ENCODE measurements at places on chromosomes 1 and 21.

GRCh38 chr1:85683292-85684025 is 24.8 kb downstream of the ZNHIT6 start:
- no peak for DNase-seq

DNA sequence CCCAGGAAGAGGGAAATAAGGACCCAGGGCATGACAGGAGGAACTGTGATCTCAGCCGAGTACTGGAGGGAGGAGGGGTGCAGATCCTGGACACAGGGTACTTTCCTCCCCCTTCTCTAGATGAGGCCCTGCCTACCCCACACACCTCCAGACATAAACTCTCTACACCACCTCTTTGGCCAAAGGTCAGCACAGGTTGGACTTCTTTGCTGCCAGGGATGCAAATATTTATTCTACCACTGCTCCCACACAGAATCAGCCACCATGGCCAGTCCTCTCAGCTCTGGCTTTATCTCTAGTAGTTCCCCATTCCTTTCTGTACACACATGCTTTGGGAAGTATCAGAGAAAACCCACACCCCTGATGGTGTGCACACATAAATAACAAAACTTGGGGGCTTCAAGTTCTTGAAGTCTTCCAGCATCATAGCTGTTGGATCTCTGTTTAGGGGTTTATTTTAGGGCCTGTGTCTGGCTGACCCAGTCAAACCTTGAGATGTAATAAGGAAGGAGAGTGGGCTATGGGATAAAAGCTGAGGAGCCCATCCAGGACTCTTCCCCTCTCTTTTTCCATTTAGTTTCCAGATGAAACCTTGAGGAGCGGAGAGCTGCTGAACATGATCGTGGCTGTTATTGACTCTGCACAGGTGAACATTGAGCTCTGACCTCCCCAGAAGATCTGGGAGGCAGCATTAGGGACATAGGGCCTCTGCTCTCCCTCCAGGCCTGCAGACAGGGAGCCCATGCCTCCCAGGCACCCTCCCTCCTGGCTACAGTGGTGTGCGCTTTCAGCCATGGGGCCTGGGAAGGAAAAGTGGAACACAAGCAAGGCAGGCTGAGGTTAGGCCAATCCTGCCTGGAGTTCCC is 6.7 kb upstream of the SLC27A3 start:
- no peak for DNase-seq

DNA sequence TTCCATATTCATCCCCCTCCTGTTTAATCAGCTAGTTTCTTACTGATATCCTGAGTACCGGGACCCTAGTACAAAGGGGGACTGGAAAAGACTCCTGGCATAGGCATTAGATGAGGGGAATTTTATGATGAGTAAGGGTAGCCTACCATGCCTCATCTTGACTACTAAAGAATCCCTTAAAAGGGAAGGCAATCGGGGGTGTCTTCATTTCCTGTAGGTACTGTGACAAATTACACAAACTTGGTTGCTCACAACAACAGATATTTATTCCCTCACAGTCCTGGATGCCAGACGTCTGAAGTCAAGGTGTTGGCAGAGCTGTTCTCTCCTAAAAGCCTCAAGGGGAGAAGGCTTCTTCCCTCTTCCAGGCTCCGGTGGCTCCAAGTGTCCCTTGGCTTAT is 28.9 kb upstream of the RUNX1 start:
- DNase-seq: no peak

DNA sequence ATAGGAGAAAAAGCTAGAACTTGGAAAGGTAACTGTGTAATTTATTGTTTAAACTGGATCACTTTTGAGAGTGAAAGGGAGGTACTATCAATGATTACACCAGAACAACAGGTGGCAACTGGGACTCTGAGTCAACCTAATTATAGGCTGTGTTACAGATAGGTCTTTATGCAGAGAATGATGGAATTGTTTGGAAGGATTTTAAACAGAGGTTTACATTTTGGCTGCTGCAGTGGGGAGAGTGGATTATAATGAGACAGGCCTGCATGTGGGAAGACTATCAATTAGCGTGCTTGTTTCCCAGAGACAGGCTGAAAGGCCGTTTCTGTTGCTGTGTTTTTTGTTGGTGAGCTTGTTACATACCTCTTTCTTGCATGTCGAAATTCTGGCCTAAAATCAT is 432.9 kb downstream of the PLA2G4A start:
- no peak for DNase-seq

DNA sequence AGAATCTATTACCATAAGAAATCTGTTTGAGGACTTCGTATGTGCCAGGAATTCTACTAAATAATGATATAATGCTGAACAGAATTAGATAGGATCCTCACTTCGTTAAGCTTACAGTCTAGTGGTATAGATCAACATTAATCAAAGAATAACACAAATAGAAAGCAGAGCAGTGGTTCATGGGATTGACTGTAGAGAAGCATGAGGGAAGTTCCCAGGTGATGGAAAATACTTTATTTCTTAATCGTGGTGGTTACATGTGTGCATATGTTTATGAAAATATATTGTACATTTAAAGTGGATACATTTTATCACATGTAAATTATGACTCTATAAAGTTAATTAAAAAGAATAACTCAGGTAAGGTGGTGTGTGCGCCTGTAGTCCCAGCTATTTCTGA is 110.5 kb downstream of the OSBPL9 start:
- no peak for DNase-seq

- DNase-seq: no peak
These were observed 41.6 kb upstream of the PKP1 start for GRCh38 chr1:201241736-201242135.

GRCh38 chr1:223109581-223110026 is 33.4 kb downstream of the TLR5 start:
- DNase-seq: no peak

DNA sequence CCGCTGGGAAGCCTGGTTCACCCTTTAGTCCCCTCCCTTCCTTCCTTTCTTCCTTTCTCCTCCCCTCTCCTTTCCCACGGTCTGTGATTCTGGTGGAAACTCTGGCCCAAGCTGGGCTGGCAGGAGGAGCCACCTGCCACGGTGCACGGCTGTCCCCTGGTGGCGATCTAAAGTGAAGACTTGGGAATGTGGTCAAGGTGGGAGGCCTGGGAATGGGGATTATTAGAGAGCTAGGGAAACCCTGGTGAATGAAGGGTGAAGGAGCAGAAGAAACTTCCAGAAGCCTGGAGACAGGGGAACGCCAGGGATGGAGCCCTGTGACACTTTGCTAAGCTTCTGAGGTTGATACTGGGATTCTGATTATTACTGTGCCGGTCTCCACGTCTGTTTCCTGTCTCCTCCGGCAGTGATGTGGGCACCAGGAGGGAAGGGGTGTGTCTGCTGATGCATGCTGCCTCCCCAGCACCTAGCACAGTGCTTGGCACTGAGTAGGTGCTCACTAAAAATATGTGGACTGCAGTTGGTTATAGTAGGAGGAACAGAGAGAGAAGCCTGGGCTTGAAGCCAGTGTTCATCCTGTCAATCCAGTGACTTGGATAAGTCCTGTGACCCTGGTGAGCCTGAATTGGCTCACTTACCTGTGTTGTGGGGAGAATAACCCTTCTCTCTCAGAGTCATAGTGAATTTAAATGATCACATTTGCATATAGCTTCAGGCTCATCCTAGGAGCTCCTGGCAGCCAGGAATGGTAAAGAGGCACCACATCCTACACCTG is 71.2 kb upstream of the NBPF3 start:
- peak; percentile 80 for DNase-seq

- DNase-seq: no peak
These were observed 66.7 kb downstream of the AK5 start for GRCh38 chr1:77348549-77348948.

- no peak for DNase-seq
These were observed 13.7 kb upstream of the DPH5 start for GRCh38 chr1:101039245-101039644.

GRCh38 chr1:221741703-221742554 is at the start of gene DUSP10:
Gene DUSP10, minus strand, starts transcription at chr1:221742089. Its CDS starts 2,345 bp downstream, at chr1:221739744.
- peak; percentile 98 for DNase-seq

DNA sequence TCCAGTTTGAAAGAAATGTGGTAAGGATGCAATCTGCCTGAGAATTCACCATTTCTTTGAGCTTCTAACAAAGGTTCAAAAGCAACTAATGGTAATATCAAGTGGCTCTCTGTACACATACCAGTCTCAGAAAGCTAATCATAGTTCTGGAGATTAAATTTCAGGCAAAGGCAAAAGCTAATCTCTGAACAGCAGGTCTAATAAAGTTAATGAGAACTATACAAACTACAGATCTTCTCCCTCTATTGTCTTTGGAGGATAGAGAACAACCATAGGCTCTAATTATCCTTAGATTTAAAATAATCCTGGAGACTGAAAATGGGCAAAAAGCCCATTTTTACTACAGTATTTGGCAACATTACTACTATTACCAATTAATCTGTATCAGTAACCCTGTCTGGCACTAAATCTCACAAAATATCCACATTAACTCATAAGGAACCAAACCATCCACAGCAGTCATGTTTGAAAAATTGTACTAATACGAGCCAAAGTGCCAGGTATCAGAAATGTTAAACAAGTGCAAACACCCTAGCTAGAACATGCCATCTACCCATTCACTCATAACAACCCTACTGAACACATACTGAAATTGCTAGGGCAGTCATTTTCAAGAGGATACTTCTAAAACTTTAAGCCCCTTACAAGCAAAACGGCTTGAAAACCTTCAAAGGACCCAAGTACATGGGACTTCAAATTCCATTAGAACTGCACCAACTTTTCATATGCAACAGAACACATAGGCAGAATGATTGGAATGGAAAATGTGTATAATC is 4.8 kb downstream of the DIPK1A start:
- DNase-seq: no peak

GRCh38 chr1:171081314-171081753 is 9.4 kb upstream of the FMO3 start:
- no peak for DNase-seq

DNA sequence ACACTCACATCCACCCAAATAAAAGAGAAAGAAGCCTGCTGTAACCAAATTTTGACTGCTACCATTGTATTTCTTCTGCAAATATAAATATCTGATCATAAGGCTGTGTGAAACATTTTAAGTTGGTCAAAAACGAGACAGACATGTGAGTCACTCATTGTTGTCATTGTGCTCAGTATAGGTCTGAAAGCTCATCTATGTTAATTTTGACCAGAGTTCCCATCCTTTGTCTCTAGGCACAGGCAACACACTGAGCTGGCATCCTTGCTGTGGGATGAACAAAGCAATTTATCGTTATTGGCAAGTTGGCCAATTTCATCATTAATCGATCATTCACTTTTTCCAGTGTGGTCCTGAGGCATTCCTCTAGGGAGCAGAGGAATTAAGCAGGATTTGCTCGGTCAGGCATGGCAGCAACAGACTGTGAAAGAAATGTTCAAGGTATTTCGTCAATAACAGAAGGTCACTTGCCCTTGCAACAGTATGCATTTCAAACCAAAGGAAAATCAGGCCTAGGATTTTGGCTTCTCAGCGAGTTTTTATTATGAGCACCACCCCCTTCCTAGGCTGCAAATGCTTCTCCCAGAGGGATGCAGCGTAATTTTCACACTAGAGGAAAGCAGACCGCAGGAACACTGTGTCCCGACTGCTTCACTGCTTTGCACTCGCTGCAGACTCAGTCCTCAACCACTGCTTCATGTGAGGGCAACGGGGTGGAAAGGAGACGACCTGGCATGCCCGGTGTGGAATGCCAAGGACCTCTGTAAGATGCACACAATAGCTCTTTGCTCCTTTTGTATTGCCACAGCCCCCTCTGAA is 87.9 kb upstream of the SMYD2 start:
- no peak for DNase-seq

DNA sequence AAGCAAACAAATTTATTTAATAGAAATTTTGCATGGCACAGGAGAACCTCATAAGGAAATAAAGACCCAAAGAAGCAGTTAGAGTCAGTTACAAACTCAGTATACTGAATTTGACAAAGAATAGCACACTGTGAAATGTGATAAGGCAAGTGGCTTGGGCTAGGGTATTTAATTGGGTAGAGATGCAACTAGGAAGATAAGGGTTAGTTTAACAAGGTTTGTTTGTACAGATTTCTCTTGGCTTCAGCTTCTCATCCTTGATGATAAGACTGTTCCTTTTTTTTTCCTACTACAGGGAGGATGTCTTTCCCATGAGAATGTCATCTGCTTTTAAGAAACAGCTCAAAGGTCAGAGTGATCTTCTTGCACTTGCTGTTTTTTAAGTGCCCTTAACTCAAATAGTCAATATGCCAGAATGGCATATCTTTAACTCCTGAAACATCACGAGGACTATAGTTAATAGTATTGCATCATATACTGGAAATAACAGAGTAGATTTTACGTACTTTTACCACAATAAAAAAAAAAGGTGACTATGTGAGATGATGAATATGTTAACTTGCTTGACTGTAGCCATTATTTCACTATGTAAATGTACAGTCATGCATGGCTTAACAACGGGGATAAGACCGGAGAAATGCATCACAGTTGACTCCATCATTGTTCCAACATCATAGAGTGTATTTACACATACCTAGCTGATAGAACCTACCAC is 9.2 kb upstream of the TRAF3IP3 start:
- no peak for DNase-seq

GRCh38 chr1:32765570-32766327 is 51.4 kb downstream of the YARS1 start:
- no peak for DNase-seq

GRCh38 chr1:9120312-9120958 is 8.5 kb downstream of the GPR157 start:
- DNase-seq: no peak

DNA sequence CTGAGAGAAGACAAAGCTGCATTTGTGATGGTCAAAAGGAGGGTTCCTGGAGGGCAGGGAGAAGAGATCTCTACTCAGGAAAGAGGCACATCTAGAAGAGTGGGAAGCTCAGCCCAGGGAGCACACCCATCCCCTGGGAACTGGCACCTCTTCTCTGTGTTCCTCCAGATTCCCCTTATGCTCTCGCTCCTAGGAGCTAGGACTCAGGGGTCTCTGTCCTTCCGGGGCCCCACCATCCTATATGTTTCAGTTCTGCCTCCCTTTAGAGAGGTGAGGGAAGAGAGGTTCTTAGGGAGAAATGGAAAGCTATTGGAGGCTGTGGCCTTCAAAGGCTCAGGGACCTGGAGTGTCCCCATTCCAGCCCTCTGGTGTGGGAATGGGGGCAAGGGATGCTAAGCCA is 4.6 kb upstream of the PPM1J start:
- DNase-seq: no peak

GRCh38 chr1:151526735-151527525 is 13.2 kb upstream of the TUFT1 start:
- no peak for DNase-seq

GRCh38 chr1:182317611-182318161 is 73.9 kb downstream of the GLUL start:
- no peak for DNase-seq
